ENCODE measurements at places on chromosomes 4 and X. TPM values are rescaled to one million over a fixed set of nuclear protein-coding genes. Genes with fewer than 3 reads are reported as not detected.

XAGE2 gene
- not detected for total RNA-seq

GRCh38 chrX:148381603-148382002, 118.8 kb upstream of the AFF2 start:
- DNase-seq = peak; percentile 7

DNA sequence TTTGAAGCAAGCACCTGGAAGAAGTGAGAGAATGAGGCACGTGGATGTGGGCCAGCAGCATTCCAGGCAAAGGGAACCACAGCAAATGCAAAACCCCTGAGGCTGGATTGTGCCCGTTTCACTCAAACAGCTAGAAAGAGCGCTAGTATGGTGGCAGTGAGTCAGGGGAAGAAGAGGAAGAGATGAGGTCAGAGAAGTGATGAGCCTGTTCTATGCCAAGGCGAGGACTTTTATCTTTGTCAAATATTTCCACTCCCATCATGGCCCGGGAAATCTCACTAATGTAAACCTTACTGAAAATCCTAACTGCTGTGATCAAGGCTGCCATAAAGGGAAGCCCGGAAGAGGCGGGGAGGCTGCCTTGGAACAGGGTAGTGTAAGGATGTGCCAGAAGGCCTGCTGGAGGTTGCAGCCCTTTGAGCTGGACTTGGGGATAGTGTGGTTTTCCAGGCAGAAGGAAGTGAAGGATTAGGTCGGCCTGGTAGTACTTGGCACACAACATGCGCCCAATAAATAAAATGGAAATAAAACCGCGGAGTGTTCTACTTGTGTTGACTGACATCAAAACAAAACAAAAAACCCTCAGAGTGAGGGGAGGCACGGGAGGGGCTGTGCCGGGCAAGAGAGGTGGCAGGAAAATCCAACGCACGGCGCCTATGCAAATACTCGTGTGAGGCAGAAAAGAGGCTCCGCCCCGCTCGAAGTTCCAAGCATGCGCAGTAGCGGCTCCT, 1.2 kb upstream of the CDK16 start:
- DNase-seq = peak; percentile 69

- DNase-seq = no peak
Observed at GRCh38 chr4:179817317-179817716, 2375.1 kb upstream of the AGA start.

RBM46 gene
- not detected for total RNA-seq

CLDN2 gene
- total RNA-seq = not detected

DNA sequence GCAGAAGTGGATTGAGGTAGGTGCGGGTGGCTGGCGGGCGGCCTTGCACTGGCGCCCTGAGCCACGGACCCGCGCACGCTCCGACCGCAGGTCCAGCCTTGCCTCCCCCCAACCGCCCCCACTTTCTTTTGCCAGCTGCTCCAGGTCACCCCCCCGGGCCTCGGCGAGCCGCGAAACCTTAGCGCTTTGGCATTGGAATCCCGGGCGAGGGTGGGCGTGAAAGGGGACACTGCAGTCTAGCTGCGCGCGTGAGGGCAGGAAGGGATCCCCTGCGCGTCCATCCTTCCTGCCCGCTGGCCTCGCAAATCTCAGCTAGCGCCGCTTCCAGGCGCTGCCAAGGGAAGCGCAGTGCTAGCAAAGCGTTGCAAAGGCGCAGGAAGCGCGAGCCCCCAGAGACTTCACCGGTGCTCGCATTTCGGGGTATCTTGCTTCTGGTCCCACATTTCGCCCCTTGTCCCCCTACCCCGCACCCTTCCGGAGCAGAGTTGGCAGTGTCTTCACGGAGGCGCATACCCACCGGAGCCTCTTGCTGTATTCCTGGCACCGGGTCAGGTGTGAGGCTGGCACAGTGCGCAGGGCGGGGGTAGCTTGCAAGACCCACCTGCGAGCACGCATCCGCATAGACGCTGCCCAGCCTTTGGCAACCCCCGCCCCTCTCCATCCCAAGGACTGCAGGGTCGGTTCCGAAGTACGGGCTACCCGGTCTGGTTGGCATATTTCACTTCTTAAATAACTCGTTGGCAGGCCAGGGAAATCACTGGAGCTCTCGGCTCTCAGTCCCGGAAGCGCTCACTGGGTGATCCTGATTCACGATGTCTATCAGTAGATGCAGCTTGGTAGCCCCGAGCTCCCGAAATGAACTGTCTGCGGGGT, 104.4 kb downstream of the UCHL1 start:
- DNase-seq = no peak

ARMCX1 gene
- 0.44 TPM for total RNA-seq

PITX2 gene
- not detected for total RNA-seq

- DNase-seq = peak; percentile 78
Observed at GRCh38 chrX:15686818-15687685, 22.4 kb upstream of the CLTRN start.

- DNase-seq = no peak
Observed at GRCh38 chr4:187478292-187479140, 517.1 kb upstream of the ZFP42 start.

- DNase-seq = no peak
Observed at GRCh38 chr4:128542047-128542446, 254.4 kb upstream of the PGRMC2 start.

PHEX gene
- 0.25 TPM for total RNA-seq

TMEM128 gene
- total RNA-seq = 20.7 TPM

TLR6 gene
- 7.7 TPM for total RNA-seq

DNA sequence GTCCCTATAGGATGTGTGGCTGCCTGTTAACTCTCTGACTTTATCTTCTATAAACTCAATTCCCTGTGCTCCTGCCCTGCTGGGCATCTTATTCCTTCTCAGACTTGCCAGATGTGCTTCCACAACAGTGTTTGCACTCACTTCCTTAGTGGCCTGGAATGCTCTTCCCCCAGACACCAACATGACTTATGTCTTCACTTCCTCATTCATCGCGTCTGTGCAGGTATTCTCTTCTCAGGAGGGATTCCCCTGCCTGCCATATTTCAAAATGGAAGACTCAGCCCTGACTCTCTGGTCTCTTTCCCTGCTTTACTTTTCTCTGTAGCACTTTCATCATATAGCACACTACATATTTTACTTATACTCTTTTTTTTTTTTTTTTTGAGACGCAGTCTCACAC, 344.0 kb downstream of the CENPC start:
- DNase-seq = no peak

- DNase-seq = no peak
Observed at GRCh38 chr4:76188557-76188956, 25.1 kb downstream of the SCARB2 start.

DNA sequence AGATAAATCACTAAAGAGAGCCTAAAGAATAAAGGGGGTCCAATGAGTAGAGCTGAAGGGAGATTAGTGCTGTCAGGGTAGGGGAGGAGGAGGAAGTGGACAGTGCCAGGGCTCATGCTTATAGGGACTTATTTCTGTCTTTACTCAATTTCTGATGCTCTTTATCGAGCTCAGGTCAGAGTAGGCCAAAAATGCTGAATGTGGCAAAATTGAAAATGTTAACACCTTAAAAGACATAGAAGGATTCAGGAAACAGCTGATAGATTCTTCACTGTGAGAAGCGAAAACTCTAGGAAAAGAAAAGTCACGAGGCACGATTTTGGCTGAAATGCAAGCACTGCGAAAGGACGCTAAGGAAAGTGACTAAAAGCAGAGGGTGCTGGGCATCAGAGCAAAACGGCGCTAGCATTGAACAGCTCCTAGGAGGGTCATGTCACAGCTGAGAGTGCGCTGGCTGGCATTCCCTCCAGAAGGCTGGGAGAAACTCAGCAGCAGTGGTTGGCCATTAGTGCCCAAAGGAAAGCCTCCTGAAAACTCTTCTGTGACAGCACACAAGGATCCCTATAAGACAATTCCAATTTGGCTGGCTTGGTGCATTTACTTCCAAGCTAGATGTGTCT, 150.9 kb downstream of the HS6ST2 start:
- no peak for DNase-seq

DNA sequence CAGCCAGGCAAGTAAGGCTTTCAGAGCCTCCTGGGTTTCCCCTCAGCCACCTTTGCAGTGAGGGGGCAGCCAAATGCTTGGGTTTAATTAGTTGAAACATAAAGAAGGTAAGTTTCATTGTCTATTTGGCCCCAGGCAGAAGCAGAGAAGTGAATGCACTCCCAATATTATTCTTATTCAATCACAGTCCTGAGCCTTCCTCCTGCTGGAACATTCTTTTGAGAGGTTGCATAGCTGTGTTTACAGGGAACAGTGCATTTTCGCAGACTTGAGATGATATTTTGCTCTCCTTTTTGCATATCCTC, 13.9 kb downstream of the SLC2A9 start:
- DNase-seq = no peak

FAM9C gene
- total RNA-seq = not detected

All from CD4-positive, alpha-beta memory T cell (primary cell).